ENCODE measurements at places on chromosomes 16 and 17.

DNA sequence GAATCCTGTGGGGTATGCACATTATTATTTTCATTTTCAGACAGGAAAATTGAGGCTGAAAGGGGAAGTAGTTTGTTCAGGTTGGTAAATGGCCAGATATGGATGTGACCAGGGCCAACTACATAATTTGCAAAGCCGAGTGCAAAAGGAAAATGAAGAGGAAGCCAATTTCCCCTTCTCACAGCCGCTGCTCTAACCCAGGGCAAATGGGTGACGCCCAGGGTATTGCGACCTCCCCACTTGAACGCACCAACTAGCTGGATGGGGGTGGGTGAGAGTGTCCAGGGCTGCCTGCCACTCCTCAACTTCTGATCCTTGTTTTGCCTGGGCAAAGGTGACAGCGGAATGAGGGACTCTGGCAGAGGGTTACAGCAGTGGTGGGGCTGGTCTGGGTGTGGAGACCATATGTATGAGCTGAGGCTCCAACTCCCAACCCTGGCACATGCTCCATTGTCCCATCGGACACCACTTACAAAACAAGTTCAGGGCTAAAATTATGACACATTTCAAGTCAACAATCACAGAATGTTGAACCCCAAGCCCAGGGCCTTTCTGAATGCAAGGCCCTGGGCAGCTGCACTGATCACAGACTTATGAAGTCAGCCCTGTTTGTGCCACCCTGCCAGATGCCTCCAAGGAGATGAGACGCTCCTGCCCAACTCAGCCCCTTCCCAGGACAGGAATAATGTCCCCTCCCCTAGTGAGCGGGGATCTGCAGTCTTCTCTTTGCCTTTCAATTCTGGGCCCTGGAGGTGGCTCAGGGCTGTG is 1.7 kb downstream of the ANKRD40CL start:
- peak; percentile 25 for DNase-seq

DNA sequence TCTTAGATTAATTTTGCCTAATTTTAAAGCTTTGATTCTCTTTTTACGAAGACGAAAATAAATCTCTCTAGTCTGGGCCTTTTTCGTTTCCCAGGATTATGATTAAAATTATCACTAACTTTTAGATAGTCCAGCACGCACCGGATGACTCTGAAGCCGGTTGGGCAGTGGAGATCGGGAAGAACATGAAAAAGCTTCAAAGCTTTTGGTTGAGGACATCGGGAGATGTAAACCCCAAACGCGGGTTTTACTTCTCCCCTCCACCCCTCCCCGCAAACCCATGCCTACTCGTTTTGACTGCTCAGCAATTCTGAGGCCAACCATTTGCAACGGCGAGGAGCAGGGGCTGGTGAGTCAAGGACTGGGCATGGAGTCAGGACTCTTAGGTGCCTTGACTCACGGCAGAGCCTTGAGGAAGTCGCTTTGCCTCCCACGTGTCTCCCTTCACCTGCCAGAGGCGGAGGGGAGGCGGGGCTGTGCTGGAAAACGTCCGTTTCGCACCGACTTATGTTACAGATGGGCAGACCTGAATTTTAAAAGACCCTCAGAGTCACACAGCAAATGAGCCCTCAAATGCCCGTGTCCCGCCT is 989 bp upstream of the DUSP14 start:
- DNase-seq = peak; percentile 87

DNA sequence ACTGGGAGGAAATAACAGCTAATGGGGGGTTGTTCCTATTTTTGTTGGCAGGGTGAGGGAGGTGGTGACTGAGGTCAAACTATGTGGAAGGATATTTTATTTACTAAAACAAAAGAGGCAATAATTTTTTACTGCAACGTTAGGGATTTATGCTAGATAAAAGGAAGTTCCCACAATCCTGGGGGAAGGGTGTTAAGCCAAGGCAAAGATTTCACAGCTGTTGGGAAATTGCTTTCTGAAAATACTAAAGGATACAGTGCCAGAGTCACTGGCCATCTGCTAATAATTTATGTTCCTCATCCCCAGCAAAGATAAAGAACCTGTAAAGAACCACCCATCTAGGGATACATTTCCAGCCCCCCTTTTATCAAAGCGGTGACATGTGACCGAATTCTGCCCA is 756.0 kb upstream of the RBFOX1 start:
- no peak for DNase-seq

GRCh38 chr16:66318505-66318904 is 48.0 kb upstream of the CDH5 start:
- no peak for DNase-seq

DNA sequence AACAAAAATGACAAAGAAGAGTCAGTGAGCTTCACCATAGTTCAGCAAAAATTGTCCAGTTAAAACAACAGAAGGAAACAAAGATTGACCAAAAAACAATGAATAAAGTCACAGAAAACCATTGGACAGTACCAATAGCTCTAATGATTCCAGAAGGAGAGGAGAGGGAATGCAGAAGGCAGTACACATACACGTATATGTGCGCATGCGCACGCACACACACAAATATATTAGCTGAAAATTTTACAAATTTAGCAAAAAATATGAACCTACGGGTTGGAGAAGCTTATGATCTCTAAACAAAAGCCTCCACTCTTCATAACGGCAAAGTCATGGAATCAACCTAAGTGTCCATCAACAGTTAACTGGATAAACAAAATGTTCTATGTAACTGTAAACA is 120.3 kb upstream of the MON1B start:
- no peak for DNase-seq

DNA sequence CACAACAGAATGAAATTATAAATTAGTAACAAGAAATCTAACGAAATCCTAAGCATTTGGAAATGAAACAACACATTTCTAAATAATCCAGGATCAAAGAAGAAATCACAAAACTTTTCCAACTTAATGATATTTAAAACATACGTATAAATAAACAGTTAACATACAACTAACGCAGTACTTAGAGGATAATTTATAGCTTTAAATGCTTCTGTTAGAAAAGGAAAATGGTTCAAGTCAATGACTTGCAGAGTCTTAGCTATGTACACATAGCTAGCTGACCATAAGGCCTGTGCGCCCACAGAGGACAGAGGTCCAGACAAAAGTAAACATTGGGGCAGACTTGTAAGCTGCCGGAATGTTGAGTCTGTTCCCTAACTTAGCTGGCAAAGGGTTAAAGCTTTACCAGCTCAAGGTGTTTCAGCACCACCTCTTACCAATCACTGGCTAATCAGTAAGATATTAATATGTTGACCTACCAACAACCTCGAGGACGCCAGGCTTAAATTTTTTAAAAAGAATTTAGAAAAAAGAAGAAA is 84.6 kb downstream of the PARN start:
- DNase-seq = no peak

GRCh38 chr16:10729104-10730048 is 14.3 kb upstream of the NUBP1 start:
- no peak for DNase-seq

GRCh38 chr17:66964930-66965800 is 658 bp downstream of the CACNG4 start:
- no peak for DNase-seq

DNA sequence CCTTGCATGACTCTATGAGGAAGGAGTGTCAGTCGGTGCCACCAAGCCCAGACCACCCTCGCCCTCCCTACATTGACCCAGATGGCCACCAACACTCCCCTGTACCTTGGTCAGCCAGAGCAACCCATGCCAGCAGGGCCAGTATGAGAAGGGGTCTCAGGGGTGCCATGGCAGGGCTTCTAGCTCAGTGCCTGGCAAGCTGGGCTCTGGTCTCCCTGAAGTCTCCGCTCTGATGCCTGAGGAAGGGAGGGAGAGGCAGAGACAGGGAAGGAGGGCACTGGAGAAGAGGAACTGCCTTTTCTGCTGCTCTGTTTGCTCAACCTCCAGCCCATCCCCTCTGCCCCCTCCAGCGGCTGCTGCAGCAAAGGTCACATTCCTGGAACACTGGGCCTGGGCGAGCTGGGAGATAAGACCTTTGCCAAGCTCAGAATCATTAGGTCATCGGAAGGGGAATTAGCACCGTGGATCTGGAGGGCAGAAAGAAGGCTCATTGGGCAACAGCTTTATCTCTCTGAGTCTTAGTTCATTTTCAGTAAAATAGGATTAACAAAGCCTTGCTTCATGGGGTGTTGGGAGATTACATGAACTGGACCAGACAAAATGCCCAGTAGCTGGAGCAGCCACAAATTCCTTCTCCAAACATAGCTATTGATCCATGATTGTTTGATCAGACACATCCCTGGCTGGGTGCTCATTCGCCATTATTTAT is at the start of gene VTN:
VTN (minus strand) TSS at position 273 of the 709 bp plus-strand sequence; CDS start at position 169, 104 bp downstream.
- peak; percentile 37 for DNase-seq

GRCh38 chr17:50425682-50426471 is at the start of gene ACSF2:
Gene ACSF2 (plus strand): TSS chr17:50426218. CDS start chr17:50426262, 44 bp downstream.
- no peak for DNase-seq

DNA sequence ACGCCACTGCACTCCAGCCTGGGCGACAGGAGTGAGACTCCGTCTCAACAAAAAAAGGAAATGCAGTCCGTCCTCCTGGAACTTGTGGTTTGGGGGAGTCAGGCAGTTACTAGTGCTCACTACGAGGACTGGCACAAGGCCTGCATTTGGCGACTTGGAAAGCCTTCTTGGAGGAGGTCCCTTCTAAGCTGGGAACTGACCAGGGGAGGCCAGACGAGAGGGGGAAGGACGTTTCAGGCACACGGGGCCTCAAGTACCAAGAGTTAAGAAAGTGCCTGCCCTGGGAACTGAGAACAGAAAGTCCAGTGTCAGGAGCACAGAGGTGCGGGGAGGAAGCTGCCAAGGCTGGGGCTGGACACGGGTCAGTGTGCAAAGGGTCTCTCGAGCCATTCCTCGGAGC is 89.9 kb downstream of the ABR start:
- DNase-seq = no peak

GRCh38 chr16:26768385-26769010 is 298.2 kb upstream of the C16orf82 start:
- no peak for DNase-seq

DNA sequence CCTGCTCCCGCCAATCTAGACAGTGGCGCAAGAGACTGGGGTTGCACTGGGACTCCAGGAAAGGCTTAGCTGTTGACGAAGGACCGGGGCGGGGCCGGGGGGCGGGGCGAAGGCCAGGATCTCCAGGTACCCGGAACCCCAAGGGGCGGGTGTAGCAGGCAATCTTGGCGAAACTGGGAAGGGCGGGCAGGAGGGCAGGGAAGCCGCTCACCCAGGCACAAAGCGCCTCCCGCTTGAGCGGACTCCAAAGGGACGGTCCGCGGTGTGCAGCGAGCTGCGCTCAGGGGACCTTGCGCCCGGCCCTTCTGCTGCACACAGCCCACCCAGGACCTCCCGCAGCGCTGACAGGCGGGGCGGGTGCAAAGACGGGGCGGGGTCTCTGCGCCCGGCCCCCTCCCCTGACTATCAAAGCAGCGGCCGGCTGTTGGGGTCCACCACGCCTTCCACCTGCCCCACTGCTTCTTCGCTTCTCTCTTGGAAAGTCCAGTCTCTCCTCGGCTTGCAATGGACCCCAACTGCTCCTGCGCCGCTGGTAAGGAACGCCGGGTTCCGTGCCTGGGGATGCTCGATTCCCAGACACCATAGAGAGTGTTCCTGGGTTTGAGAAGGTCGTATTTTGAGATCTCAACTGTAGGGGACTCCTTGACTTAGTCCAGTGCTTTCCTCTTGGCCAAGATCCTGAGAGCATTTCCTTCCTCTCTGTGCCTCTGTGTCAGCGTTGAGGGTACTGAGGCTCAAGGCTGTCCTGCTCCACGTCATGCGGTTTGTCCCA is at the start of gene MT1F:
MT1F (plus strand) TSS at position 405 of the 772 bp plus-strand sequence; CDS start at position 505, 100 bp downstream.
- peak; percentile 59 for DNase-seq

GRCh38 chr16:82439678-82440293 is 187.0 kb upstream of the CDH13 start:
- DNase-seq = peak; percentile 10

- no peak for DNase-seq
Measured at GRCh38 chr17:4945944-4946280, 2.4 kb downstream of the PFN1 start.

- DNase-seq = no peak
Measured at GRCh38 chr17:59367657-59368045, 36.2 kb downstream of the YPEL2 start.

GRCh38 chr16:11386791-11387546 is 41.7 kb downstream of the RMI2 start:
- DNase-seq = no peak

DNA sequence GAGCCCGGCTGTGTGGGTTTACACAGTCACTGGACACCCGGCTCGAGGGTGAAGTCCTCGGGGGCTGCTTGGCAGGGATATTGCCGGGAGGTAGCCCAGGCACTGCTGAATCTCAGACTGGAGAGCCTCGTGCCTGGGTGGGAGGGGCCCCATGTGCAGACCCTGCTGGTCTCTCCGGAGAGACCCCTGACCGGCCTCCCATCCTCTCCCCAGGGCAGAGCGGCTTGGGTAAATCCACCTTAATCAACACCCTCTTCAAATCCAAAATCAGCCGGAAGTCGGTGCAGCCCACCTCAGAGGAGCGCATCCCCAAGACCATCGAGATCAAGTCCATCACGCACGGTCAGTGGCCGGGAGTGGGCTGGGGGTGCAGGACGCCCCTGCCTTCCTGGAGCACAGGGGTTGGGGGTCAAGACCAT is 346.5 kb downstream of the SEC14L1 start:
- no peak for DNase-seq

DNA sequence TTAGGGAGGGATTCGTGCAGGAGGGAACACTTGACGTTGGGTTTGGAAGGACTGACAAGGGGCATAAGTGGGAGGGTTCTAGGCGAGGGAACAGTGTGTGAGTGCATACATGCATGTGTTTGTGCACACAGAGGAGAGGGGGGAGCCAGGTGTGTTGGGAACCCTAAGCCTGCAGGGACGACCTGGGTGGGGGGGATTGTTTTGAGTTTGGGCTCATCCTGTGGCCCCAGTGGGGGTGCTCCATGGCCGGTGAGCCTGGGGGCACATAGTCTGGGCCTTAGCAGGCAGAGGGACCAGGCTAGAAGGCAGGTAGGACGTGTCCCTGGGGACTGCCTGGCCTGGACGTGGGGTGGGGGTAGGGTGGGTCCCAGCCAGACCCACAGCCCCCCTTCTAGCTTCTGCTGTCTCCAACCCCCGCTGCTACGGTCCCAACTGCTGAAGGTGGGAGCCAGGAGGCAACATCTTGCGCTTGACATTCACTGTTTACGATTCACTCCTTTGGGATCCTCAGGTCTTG is 11.9 kb upstream of the RASD1 start:
- DNase-seq = no peak

GRCh38 chr16:3992297-3993051 is 112.0 kb upstream of the CREBBP start:
- no peak for DNase-seq

DNA sequence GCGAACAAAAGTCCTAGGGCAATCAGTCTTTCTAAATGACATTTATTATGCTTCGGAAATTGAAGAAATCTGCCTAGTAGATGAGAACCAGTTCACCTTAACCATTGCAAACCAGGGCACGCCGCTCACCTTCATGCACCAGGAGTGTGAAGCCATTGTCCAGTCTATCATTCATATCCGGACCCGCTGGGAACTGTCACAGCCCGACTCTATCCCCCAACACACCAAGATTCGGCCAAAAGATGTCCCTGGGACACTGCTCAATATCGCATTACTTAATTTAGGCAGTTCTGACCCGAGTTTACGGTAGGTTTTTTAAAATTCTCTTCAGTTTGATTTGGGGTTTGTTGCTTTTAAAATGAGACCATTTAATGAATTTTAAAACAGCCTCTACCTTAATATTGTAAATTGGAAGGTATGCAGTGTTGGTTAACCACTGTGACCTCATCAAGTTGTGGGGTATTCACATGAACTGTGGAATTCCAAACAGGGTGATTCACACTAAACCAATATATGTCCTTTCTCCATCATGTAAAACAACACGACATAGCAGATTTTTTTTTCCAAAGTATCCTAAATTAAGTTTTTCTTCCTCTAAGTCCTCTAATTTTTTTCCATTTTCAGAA is 6.2 kb upstream of the EVI2A start:
- DNase-seq = no peak

Data from NCI-H526 (cell line).